Activated T-cell treated with anti-CD3 and anti-CD28 coated beads for 24 hours (primary cell): ENCODE measurements at places on chromosomes 2 and 18.
A peak's percentile ranks its signal among the peaks of the same experiment; 100 is the strongest.

- no peak for DNase-seq
Observed at GRCh38 chr2:178830451-178830850, 23.2 kb upstream of the TTN start.

- DNase-seq: no peak
Observed at GRCh38 chr2:32824070-32824809, 122.5 kb upstream of the LTBP1 start.

- no peak for DNase-seq
Observed at GRCh38 chr2:191515551-191515950, 162.4 kb upstream of the NABP1 start.

- no peak for DNase-seq
Observed at GRCh38 chr2:73117441-73117840, 4.7 kb upstream of the RAB11FIP5 start.

DNA sequence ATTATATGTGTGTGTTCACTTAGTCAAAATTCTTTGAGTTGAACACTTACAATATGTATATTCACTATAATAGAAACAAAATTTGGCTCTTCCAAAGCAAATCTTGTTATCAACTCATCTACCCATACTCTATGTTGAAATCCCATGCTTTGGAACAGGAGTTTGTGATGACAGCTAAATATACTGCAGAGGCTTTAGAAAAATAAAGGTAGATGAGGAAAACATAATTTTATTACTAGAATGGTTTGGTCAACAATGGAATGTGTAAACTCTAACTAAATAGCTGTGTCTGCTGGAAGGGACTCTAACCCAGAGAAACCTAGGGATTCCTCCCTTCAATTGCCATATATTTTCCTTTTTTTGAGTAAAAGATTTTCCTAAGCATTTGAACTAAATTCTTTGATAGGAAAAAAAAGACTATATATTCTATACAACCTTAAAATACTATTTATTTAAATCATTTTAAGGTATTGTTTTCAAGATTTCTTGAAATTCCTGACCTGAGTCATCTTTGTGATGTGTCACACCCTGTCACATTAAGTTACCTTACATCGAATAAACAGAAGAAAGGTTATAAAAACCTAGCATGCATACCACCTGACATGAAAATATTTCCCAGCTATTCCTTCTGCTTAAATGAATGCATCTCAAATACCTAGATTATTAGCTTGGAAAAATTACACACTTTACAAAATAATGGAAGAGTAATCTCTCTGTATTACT, 175.5 kb downstream of the OTX1 start:
- DNase-seq: no peak

GRCh38 chr2:231168460-231169139, 29.8 kb upstream of the ARMC9 start:
- no peak for DNase-seq

- DNase-seq: no peak
Observed at GRCh38 chr2:98884658-98885057, 51.4 kb downstream of the CRACDL start.

GRCh38 chr2:107137706-107138105, 251.7 kb upstream of the ST6GAL2 start:
- no peak for DNase-seq

DNA sequence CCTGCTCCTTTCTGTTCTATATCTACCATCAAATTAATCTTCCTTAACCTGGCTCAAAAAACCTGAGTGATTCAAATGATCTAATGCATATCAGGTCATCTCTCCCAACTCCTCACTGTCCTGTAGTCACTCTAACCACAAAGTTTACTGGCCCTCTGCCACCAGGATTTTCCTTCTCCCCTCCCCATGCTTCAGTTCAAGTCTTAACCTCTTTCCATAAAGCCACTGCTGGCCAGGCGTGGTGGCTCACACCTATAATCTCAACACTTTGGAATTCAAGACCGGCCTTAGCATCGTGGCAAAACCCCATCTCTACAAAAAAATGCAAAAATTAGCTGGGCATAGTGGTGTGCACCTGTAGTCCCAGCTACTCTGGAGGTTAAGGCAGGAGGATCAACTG, 7.5 kb upstream of the SP3 start:
- no peak for DNase-seq

DNA sequence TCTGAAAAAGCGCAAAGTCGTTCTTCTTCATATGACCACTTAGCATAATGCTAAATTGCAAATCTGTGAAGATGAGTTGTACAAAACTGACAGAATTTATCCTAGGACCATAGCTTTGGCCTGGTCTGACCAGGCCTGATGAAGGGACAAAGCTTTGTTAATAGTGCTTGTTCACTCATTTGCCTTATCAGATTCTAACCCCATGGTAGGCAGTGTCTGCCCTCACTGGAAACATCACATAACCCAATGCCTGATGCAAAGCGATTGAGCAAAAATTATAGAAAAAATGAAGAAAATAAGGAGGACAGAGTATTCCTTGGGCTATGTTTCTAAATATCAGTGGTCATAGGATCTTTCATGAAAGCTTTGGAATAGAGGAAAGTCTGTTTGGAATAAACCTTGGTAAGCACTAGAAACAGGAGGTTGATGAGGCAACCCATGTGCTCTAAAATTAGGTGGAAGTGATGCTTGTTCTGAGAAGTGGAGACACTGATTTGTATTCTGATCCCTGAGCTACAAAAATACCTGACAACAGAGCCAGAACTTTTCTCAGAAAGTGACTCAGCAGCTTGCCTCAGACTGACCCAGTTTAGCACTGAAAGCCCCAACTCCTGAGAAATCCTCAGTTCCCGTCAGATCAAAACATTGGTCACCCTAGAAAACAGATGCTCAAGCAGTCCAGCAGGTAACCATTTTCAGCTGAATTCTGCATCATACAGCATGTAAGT, 131.4 kb upstream of the MAPRE2 start:
- DNase-seq: no peak

DNA sequence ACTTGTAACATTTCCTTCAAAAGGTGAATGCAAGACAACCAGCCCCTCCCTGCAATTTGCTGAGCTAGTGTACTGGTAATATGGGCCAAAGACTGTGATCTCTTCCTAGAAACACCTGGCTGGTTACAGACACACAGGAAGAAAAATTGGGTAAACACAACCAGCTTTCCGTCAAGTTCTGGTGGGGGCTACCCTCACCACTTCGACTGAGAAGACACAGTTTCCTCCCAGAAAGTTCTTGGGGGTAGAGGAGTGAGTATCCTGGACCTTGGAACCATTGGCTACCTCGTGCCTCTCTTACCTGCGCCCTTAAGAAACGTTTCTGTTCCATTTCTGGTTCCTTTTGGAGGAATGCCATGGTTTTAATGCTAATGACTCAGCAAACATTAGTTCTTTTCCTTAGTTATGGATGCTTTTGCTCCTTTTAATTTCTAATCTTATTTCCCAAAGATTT, 120.9 kb upstream of the DLX2 start:
- DNase-seq: no peak

DNA sequence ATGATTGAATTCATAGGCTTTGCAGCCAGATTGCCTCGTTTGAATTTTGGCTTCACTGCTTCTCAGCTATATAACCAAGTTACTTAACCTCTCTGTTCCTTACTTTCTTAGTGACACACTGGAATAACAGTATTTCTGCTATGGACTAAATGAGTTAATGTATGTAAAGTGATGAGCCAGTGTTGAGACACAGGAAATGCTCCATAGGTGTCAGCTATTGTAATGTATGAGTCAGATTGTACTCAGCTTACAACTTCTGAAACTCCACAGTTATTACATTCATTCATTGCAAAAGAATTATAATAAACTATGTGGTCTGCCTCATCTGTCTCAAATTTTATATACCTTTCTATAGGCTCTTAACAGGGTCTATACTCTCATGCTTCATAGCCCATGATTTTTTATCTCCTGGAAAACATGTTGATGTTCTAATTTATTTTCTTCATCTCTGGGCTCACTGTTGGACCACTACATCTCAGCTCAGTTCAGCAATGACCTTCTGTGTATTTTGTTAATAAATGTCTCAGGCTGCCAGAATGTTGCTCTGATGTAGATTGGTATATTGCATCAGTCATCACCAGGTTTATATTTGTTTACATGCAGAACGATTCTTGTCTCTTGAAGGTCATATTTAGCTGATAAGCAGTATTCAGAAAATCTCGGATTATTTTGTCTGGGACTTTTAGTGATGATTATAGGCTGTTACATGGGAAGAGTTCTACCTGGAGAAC, 76.2 kb downstream of the MAP3K20 start:
- DNase-seq: no peak

- DNase-seq: no peak
Observed at GRCh38 chr2:150495993-150496627, 8.6 kb upstream of the RND3 start.

- DNase-seq: no peak
Observed at GRCh38 chr2:134178138-134178877, 75.6 kb upstream of the MGAT5 start.

- peak; percentile 71 for DNase-seq
Observed at GRCh38 chr2:28359222-28360057, 33.2 kb upstream of the FOSL2 start.

- DNase-seq: no peak
Observed at GRCh38 chr2:157838442-157839161, 37.5 kb downstream of the ACVR1 start.

- DNase-seq: no peak
Observed at GRCh38 chr2:128433911-128434550, 115.4 kb upstream of the HS6ST1 start.

GRCh38 chr2:168577885-168578284, 121.8 kb downstream of the CERS6 start:
- DNase-seq: no peak

GRCh38 chr2:138504546-138505235, 3.1 kb downstream of the SPOPL start:
- DNase-seq: no peak

DNA sequence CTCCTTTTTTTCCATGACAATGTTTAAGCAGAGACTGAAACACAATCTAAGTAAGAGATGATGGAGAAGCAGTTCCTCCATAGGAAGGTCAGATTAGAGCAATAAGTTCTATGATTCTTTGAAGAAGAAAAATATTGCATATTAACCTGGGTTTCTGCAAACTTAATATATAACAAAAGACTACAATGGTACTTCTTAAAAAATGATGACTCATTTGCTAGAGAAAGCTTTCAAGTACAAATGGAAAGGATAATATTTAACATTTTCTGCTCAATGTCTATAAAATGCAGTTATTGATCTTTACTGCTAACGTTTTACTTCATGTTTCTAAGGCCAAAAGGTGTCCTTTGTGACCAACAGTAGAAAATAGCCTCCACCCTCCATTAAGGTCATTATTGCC, 158.6 kb downstream of the DOCK10 start:
- DNase-seq: no peak

- DNase-seq: no peak
Observed at GRCh38 chr2:38213619-38214167, 137.7 kb upstream of the CYP1B1 start.

GRCh38 chr2:241701149-241701398, 765 bp upstream of the ING5 start:
- DNase-seq: no peak

DNA sequence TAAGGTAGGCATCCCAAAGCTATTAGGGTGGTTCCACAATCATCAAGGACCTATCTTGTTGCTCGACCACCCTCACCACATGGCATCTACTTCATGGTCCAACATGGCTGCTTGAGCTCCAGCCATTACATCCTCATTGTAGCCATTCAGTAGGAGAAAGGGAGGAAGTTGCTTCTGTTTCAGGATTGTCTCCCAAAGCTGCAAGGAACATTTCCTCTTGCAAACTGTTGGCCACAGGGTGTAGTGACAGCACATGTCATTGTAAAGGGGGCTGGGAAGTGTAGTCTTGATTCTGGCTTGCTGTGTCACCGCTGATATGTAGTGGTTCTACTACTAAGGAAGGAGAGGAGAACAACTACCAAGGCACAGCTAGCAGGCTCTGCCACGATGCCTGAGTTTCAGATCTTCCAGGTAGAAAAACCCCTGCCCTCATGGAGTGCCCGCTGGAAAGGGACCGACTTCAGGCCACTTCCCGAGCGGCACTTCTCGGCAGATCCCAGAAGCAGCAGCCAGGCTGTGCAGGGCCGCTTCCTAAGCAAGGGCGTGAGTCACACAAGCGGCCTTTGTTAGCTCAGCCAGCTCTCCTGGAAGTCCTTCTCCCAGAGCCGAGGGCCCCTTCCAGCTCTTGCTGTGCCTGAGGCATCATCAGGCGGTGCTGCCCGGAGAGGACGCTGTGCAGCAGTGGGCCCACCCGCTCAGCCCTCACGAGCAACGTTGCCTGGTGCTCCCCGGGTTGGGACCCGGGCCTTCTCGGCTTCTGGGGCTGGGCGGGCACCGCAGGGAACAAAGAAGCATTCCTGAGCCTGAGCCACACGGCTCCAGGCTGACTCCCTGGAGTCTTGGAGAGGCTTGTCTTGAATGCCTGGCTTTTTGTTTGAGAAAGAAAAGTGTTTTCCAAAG, 58.2 kb downstream of the HS6ST1 start:
- DNase-seq: no peak

GRCh38 chr2:78699696-78700095, 325.8 kb upstream of the REG3G start:
- DNase-seq: no peak

DNA sequence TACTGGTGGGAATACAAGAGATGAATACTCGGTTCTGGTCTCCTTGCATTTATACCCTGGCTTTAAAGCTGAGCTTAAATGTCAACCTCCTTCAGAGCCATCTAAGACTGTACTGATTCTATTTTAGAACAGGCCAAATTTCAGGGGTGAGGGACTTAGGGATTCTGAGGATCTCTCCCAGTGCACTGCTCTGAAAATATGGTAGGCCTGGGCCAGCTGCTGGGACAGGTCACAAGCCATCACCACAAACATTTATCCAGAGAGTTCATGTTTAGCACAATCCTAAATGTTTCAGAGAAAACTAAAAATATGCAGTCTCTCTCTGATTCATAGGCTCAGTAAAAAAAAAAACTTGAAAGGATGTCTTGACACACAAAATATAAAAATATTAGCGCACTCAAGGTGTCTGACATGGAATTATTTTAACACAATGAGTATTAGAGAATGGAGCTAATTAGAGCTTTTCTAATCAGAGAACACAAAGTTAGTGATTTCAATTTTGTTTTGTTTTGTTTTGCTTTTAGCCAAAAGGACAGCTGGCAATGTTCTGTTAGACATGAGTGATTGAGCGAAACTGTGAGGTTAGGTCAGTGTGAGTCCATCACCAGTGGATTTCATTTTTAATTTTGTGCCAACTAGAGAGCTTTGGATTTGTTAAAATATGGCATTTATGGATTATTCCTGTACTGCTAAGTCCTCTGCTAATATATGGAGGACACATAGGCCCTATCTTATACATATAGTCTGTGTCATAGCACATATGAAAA, 38.8 kb downstream of the MFSD6 start:
- no peak for DNase-seq

GRCh38 chr18:2420367-2420766, 150.9 kb downstream of the METTL4 start:
- no peak for DNase-seq
